Esophagus mucosa (tissue), 1 donor: ENCODE measurements at places on chromosomes 6 and 20.

DNA sequence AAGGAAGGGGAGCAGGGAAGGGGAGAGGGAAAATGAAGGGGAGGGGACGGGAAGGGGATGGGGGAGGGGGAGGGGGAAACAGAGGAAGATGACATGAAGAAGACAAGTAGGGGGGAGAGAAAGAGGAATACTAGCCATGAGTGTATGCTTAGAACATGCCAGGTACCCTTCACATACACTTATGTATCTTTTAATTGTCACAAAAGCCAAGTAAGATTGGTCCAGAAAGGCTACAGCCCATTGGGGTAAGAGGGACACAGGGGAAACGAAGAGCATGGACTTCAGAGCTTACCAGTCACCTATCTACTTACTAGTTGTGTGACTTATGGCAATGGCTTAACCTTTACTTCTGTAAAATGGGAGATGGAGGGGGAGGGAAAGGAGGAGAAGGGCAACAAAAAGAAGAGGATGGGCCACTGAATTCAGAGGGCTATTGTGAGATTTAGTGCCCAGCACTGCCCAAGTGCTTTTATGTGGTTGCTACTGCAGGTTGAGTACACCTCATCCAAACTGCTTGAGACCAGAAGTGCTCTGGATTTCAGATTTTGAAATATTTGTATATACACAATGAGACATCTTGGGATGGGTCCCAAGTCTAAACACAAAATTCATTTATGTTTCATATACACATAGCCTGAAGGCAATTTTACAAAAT, 90.3 kb downstream of the ARHGAP18 start:
- no peak for ATAC-seq

GRCh38 chr20:64188682-64189529, 24.7 kb downstream of the MYT1 start:
- ATAC-seq, result no peak

- ATAC-seq, result no peak
These were observed 10.5 kb downstream of the DDRGK1 start for GRCh38 chr20:3193806-3194616.

GRCh38 chr20:34367155-34367554, 4.1 kb downstream of the ITCH start:
- ATAC-seq, result no peak

- ATAC-seq, result no peak
These were observed 118.8 kb upstream of the ZNF217 start for GRCh38 chr20:53712212-53712977.

GRCh38 chr6:106119546-106119945, 33.4 kb downstream of the PRDM1 start:
- ATAC-seq, result peak; percentile 97

GRCh38 chr6:135568379-135568778, 70.8 kb upstream of the AHI1 start:
- no peak for ATAC-seq

GRCh38 chr6:150079604-150080003, 10.7 kb upstream of the ULBP3 start:
- ATAC-seq, result peak; percentile 11

- no peak for ATAC-seq
These were observed 430.8 kb upstream of the RUNX2 start for GRCh38 chr6:44897316-44897715.

- ATAC-seq, result no peak
These were observed 320.2 kb upstream of the POU3F2 start for GRCh38 chr6:98514073-98514720.

DNA sequence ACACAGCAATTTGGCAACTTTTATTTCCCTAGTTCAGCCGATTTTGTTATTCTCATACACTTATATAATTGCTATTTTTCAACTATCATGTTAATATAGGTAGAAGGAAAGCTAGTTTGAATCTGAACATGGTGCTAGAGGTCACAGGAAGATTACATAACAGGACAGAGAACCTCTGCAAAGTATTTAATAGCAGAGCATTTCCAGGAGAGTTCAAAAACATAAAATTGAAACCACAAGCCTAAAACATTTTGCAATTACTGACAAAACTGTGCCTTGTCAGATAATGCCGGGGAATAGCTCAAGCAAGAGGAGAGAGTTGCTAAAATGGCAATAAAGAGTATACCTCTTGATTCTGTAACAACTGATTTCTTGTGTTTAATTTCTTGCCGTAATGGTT, 70.8 kb downstream of the TFAP2B start:
- no peak for ATAC-seq

- ATAC-seq, result no peak
These were observed 53.3 kb upstream of the LGSN start for GRCh38 chr6:63372951-63373533.

DNA sequence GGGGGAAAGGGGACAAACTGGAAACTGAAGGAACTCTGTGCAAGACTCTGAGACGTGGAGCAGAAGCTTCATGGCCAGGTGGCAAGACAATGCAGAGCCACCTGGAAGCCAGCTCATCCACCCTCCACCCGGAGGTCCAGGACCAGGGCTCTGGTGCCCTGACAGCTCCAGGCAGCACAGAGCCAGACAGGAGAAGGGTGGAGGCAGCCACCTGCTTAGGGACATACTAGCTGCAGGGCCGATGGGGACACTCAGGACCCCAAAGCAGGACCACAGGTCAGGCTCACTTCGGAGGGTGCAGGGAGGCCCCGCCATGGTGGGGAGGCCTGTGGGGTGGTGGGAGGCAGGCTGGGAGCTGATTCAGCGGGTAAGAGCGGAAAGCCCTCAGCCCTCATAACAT, 19.0 kb upstream of the SLC22A3 start:
- no peak for ATAC-seq

- ATAC-seq, result no peak
These were observed 174.2 kb downstream of the MYLK4 start for GRCh38 chr6:2576499-2576898.

- no peak for ATAC-seq
These were observed 90.6 kb upstream of the CD83 start for GRCh38 chr6:14026831-14027539.

DNA sequence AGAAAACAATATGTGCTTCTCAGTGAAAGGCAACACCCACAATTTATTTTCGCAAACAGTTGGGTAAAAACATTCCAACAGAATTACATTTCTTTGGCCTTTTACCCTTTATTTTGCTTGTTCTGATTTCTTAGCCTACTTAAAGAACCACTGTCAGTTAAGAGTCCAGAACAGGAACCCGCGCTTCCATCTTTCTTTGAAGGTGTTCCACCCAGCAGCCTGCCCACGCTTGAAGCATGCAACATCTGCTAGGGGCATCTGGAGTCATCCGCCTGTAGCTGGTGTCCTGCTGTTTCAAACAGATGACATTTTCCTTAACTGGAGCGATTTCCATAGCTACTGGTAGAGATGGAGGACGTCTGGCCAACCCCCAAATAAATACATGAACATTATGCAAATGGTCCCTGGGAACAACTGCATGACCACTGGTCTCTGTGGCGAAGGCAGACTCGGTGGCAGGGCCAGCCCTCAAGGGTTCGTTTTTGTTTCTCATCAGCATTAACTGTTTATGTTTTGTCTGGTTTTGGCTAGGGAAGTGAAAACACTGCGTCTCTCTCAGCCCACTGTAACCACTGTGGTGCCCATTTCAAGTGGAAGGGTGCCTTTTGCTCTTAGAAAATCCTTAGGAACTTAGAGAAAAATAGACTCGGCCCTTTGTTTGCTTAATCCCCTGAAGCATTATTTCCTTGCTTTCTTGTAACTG, 51.6 kb downstream of the LAMA4 start:
- ATAC-seq, result no peak

DNA sequence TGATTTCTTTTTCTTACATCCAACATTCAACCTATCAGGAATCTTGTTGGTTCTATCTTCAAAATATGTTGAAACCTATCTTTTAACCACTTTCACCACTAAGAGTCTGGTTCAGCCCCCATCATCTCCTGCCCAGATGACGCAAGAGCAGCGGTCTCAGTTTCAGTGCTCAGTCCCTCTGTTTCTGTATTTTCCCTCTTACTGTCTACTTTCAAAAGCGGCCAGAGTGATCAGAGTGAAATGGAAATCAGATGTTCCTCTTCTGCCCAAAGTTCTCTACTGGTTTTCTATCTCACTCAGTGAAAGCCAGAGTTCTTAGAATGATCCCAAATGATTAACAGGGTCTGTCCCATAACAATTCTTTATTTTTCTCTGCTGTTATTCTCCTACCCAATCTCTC, 147.9 kb upstream of the PDE7B start:
- no peak for ATAC-seq

GRCh38 chr6:147279427-147279826, 75.2 kb downstream of the STXBP5 start:
- ATAC-seq, result no peak

GRCh38 chr20:51190783-51191180, 167.9 kb upstream of the KCNG1 start:
- ATAC-seq, result no peak

DNA sequence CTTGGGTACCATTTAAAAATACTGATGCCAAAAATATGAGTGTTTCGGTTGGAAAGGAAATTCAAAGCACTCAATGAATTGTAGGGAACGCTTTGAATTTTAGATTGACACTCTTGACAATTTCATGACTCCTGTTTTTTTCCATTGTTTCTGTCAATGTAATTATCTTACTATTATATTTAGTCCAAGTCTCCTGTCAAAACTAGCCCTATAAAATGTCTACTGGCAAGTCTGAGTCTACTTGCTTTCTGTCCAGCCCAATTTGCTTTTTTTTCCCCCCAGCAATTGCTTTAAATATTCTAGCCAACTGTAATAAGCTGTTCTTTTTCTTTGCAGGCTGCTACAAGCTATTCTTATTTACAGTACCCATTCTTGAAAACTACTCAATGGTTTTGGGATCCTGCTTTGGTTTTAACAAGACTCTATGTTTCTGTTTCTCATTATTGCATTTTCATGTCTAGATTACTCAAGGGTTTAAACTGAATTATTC, 1103.9 kb upstream of the GJE1 start:
- no peak for ATAC-seq

- peak; percentile 33 for ATAC-seq
These were observed 28.5 kb upstream of the HLA-DRB5 start for GRCh38 chr6:32558426-32559057.

GRCh38 chr20:5173751-5174150, 46.9 kb downstream of the CDS2 start:
- ATAC-seq, result no peak

GRCh38 chr6:149316108-149316727, 1.3 kb upstream of the TAB2 start:
- ATAC-seq, result no peak

GRCh38 chr6:20433321-20433720, 31.6 kb downstream of the E2F3 start:
- no peak for ATAC-seq

DNA sequence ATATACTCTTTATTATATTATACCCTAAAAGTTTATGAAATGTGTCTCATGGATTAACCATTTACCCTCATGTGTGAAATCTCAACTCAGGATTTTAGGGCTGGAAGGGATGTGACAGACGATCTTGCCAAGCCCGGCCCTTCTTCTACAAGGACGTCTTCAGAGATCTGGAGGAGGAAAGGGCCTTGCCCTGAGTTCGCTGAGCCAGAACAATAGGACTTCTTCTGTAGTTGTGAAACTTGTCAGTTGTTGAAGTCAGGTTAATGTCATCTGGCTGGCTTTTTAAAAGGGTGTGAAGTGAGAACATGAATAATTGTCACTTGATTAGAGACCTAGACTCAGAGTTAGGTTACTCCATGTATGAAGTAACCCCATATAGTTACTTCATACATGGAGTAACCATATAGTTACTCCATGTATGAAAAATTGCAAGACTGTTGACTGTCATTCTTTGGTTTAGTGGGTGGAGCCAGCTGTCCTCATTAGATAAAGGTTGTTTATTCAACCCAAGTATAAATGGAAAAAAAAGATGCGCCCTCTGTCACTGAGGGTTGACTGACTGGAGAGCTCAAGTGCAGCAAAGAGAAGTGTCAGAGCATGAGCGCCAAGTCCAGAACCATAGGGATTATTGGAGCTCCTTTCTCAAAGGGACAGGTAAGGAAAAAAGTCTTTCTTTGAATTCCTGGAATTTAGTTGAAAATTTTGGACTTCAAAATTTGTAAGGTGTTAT, at the start of gene ARG1:
Gene ARG1, plus strand, starts transcription at position 541 of the 730 bp plus-strand sequence. Its CDS starts 57 bp downstream, at position 598.
- ATAC-seq, result peak; percentile 23

DNA sequence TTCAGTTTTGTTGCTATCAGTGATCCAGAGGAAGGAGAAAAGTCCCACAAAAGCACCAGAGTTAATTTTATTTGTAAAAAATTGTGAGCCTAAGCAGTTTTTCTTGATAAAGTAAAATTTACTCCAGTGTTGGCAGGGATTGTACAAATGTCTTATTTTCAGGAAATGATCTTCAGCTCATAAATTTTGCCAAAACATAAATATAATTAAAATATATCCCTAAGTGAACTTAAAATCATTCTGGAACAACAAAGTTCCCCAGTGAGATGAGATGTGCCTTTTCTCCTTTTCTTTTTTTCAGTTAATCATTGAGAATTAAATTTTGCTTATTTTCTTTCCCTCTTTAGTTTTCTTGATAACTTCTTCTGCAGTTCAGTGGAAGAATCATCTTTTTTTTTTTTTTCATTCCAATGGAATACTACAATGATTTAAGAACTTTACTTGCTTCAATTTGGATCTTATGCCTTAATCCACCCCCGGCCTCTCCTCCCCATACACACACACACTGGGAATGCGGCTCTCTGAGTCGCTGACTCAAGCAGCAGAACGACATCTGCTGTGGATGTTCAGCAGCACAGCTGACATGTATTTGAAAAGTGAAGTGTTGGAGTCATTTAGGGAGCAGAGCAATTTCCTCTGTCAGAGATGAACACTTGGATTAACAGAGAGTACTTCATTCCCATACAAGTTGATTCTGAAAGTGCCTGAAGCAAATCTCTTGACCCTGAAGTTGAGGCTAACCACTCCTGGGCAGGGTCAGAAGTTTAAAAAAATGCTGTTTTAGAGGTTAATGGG, 27.7 kb upstream of the LAMA4 start:
- peak; percentile 53 for ATAC-seq

- no peak for ATAC-seq
These were observed 27.5 kb upstream of the TAB2 start for GRCh38 chr6:149289966-149290365.

DNA sequence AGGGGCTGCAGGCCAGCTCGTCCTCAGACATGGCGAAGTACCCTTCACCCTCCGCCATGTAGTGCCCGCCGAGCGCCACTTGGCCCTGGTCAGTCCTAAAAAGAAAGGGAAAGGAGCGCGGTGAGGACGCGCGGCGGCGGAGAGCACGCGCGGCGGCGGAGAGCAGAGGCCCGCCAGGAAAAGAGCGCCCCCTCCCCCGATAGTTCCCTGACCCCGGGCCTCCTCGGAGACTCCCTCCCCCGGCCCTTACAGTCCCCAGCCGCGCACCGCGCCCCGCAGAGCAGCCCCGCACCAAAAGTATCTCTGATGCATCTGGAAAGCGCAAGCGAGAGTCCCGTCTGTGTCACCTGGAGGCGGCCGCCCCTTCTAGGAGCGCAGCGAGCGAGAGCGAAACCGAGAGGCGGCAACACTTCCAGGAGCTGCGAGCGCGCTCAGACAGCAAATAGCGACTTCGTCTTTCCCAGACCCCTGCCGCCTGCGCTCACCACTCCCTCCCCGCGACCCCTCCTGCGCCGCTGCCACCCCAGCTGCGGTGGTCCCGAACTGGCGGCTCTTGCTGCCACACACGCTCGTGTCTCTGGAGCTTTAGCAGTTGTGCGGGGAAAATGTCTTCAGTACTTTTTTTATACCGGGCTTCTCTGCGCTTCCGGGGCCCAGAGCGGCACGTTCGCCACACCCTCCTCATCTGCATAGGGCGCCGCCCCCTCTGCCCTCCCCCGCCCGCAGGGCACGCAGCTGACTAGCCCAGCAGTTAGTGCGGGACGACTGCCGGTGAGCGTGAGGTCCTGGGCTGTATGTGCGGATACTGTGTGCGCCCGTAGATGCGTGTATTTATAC, at the start of gene TENT5A:
Gene TENT5A, minus strand, starts transcription at position 598 of the 837 bp plus-strand sequence. Its CDS starts 540 bp downstream, at position 58.
- ATAC-seq, result peak; percentile 96
